Chondrocyte (in vitro differentiated cells): ENCODE measurements at places on chromosomes 5 and 9.

- no peak for DNase-seq
Measured at GRCh38 chr5:126754609-126755008, 22.3 kb upstream of the LMNB1 start.

GRCh38 chr5:163387589-163388343 lies 49.6 kb upstream of the CCNG1 start:
- DNase-seq: no peak

GRCh38 chr9:104970271-104970987 lies 42.5 kb upstream of the ABCA1 start:
- DNase-seq: no peak

DNA sequence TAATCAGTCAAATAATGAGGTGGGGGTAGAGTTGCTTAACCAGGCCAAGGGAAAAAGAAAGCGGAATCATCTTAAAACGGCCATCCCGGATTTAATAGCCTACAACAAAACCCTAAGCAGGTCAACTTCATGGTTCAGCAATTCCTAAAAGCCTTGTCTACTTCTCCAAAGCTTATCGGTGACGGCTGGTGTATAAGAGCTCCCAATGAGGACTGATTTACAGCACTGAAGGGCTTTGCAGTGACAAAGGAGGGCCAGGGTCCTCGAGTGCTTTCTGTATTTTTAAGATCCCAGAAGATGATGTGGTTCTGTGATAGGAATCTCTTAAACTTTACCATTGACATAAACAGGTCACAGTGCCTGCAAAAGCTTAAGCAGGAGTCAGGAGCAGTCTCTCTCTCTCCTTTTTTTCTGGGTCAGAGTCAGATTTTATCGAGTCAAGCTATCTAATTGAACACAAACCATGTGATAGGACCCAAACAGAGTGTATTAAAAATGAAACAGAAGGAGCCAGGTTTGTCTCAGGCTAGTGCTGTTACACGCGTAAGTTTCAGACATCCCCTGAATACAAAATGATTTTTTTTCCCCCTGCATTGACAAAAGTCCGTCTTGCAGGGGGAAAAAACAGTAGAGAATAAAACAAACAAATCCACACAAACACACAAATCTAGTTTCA lies 663.6 kb upstream of the ZNF608 start:
- DNase-seq: no peak

- DNase-seq: no peak
Measured at GRCh38 chr5:36606428-36607113, at the start of gene SLC1A3. Gene SLC1A3, plus strand, starts transcription at chr5:36606606. Its CDS starts 1,818 bp downstream, at chr5:36608424.

GRCh38 chr9:91163773-91164471 lies 197.8 kb downstream of the AUH start:
- no peak for DNase-seq

DNA sequence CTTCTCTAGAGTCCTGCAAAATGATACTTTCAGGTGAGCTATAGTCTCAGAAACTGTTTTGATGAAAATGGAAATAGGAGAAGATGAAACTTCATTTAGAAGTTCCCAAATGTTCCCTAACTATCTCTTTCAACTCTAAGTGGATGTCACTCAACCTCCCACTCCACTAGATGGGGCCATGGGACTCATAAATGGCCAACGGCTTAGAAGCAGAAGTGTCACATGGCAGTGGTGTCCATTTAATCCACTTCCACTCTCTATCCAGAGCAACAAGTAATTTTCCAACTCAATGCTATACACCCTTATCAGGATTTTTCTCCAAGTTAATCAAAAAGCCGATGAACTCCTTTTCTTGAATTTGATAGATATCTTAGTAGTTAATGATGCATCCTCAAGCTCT lies 295.7 kb downstream of the EDIL3 start:
- DNase-seq: no peak

DNA sequence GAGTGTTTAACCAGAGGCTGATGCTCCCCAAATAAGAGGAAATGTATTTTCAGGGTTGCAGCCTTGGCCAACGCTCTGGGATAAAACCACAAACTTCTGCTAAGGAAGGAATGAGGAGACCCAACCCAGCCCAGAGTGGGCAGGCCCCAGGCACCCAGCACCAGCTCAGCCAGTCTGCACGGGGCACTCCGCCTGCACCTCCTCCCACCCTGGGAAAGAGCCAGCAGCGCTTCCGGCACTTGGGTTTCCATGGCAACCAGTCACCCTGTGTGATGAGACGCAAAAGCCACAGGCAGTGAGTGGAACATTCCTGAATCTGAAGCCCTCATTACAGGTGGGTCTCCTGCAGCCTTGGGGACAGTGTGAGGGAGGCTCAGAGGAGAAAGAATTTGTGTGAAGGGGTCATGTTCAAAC lies 85.2 kb upstream of the ZBTB43 start:
- DNase-seq: peak; percentile 94

- DNase-seq: no peak
Measured at GRCh38 chr9:87245271-87245670, 252.4 kb upstream of the DAPK1 start.

- no peak for DNase-seq
Measured at GRCh38 chr5:36158144-36158543, 6.2 kb downstream of the SKP2 start.

- no peak for DNase-seq
Measured at GRCh38 chr9:12735665-12736064, 39.2 kb upstream of the LURAP1L start.

DNA sequence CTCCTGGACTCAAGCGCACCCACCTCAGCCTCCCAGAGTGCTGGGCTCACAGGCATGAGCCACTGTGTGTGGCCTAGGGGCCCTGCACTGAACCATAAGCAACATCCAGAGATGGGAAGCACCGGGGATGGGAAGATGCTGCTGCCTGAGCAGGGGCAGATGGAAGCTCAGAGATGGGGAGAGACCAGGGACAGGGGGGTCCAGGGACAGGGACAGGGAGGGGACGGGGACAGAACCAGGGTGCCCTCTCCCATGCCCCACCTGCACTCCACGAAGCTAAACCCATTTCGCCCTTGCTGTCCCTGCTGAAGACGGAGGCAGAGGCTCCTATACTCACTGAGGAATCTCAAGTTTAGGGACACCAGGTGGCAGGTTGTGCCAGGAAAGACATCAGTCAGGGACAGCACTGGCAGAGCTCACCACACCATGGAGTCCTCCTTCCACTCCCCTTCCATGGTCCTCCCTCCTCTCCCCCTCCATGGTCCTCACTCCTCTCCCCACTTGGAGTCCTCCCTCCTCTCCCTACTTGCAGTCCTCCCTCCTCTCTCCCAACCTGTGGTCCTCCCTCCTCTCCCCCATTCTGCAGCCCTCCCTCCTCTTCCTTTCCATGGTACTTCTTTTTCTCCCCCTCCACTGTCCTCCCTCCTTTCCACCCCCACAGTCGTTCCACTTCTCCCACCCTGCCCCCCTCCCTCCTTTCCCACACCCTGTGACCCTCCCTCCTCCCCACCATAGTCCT lies 45.5 kb upstream of the LRRC14B start:
- DNase-seq: no peak

- no peak for DNase-seq
Measured at GRCh38 chr5:63596254-63596653, 366.0 kb downstream of the HTR1A start.

- no peak for DNase-seq
Measured at GRCh38 chr9:21102305-21102704, 24.6 kb upstream of the IFNB1 start.

DNA sequence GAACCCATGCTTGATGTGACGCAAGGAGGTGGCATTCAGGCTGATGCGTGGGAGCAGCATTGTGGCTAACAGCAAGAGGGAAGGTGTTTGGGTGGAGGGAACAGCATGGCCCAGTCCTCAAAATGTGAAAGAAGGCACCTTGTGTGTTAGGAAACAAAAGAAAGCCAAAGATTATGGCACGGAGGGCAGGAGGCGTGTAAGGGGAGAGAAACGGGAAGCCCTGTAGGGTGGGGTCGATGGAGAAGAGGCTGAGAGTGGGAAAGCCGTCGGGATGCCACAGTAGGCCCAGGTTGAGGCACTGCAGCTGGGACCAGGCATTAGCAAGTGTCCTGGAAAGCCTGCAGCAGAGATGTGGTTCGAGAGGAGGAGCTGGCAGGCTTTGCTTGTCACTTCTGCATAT lies 241.1 kb downstream of the GADD45G start:
- no peak for DNase-seq

DNA sequence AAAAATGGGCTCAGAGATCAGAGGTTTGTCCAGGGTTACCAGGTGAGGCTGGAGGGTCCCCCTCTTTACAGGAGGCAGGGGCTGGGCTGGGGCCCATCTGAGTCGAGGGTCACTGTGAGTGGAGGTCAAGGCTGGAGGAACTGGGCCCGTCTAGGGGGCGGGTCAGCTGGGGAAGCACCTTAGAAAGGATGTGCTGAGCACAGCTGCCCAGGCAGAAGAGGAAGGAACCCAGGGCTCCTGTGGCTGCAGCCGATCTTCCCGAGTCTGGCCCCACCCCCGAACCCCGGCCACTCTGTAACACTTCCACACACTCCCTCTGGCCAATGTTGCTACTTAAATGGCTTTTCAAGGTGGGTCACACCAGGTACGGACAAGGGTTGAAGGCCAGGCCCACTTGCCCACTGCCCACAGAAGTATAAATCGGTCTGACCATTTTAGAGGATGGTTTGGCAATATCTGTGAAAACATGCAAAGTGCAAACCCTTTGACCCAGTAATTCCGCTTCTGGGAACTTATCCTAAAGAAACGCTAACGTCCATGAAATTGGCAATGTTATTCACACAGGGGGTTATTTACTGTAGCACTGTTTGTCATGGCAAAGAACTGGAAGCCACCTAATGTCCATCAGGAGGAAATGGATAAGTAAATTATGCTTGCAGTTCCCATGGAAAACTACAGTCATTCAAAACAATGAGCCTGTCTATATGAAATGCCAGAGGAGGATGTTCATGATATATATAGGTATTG lies 30.5 kb upstream of the EEIG1 start:
- DNase-seq: no peak

- DNase-seq: no peak
Measured at GRCh38 chr5:143006501-143006900, 236.3 kb downstream of the ARHGAP26 start.

DNA sequence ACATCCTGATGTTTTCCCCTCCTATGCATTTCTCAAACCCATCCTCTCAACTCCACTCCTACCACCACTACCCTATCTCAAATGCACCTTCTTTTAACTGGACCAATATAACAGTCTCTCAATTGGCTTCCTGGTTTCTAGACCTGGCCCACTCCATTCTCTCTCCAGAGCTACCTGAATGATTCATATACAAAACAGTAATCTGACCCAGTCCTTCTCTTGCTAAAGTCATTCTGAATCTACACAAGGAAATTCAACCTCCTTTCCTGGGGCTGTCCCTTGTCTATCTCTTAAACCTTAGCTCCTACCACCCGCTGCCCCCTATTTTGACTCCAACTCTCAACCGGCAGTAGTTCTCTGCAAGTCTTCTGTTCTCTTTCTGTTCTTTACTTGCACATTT lies 97.2 kb downstream of the PCSK1 start:
- no peak for DNase-seq

GRCh38 chr9:118059484-118060278 lies 355.5 kb downstream of the TLR4 start:
- no peak for DNase-seq
